CD14-positive monocyte (primary cell): ENCODE measurements at places on chromosomes 5 and 9. TPM values are rescaled to one million over a fixed set of nuclear protein-coding genes. Genes with fewer than 3 reads are reported as not detected.

PCDHB16 gene
- not detected for polyA plus RNA-seq

PCDHB14 gene
- not detected for polyA plus RNA-seq

SDHA gene
- polyA plus RNA-seq: 55.0 and 55.7 TPM in 2 replicates

C9 gene
- polyA plus RNA-seq: not detected

RNF145 gene
- 10.4 and 23.6 TPM in 2 replicates for polyA plus RNA-seq

NR5A1 gene
- polyA plus RNA-seq: not detected

DAB2IP gene
- 0.13 and 0.17 TPM in 2 replicates for polyA plus RNA-seq

SAXO1 gene
- polyA plus RNA-seq: not detected

STING1 gene
- polyA plus RNA-seq: 83.7 TPM

GPR150 gene
- not detected for polyA plus RNA-seq

IFNK gene
- not detected for polyA plus RNA-seq

FGF1 gene
- not detected for polyA plus RNA-seq

SPINK5 gene
- polyA plus RNA-seq: not detected

GOLM1 gene
- polyA plus RNA-seq: 27.5 TPM

PCDHGA3 gene
- not detected in 2 replicates for polyA plus RNA-seq

PCDHGB1 gene
- not detected in 2 replicates for polyA plus RNA-seq

OR13D1 gene
- polyA plus RNA-seq: not detected in 2 replicates

FOXD4L5 gene
- polyA plus RNA-seq: not detected

PCDHGB5 gene
- polyA plus RNA-seq: not detected

RAD17 gene
- polyA plus RNA-seq: 9.6 TPM

GLRA1 gene
- polyA plus RNA-seq: not detected

PCDHA6 gene
- not detected for polyA plus RNA-seq

PCDHGA7 gene
- polyA plus RNA-seq: not detected in 2 replicates

ADRA1B gene
- not detected for polyA plus RNA-seq

OMD gene
- polyA plus RNA-seq: not detected in 2 replicates

PRDM9 gene
- not detected for polyA plus RNA-seq
